Stimulated activated CD8-positive, alpha-beta memory T cell treated with anti-CD3 and anti-CD28 coated beads, Interleukin-4, amount 100 ng/mL, for 4 hours (primary cell): ENCODE measurements at places on chromosomes 5 and 9.

GRCh38 chr5:53313145-53313544, 167.3 kb upstream of the FST start:
- DNase-seq: no peak

- no peak for DNase-seq
Observed at GRCh38 chr9:33350310-33350709, 52.1 kb downstream of the AQP7 start.

GRCh38 chr9:100473276-100474081, 530 bp downstream of the TMEFF1 start:
- no peak for DNase-seq

GRCh38 chr5:14028938-14029584, 84.6 kb upstream of the DNAH5 start:
- DNase-seq: no peak

GRCh38 chr5:143896516-143896915, 84.6 kb downstream of the HMHB1 start:
- no peak for DNase-seq

DNA sequence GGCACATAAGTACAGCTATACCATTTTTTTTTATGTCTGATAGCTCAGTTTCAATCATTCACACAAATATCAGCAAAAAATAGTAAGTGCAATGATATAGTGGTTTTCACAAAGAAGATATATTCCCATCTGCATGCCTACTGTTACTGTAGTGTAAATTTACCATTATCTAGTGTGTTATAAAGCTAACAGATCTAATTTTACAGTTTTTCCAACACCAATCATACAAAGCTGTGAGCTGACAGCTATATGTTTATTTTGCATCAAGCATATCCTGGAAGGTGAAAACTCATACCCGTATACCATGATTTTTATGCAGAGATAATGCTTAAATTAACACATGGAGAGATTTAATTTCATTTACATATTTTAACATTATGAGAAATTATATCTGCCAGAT, 89.9 kb upstream of the HAPLN1 start:
- no peak for DNase-seq

GRCh38 chr9:125428060-125428901, 166.7 kb downstream of the GAPVD1 start:
- DNase-seq: no peak

- no peak for DNase-seq
Observed at GRCh38 chr5:150213530-150213929, 23.7 kb downstream of the SLC6A7 start.

- DNase-seq: no peak
Observed at GRCh38 chr9:136255166-136255538, 9.5 kb upstream of the QSOX2 start.

DNA sequence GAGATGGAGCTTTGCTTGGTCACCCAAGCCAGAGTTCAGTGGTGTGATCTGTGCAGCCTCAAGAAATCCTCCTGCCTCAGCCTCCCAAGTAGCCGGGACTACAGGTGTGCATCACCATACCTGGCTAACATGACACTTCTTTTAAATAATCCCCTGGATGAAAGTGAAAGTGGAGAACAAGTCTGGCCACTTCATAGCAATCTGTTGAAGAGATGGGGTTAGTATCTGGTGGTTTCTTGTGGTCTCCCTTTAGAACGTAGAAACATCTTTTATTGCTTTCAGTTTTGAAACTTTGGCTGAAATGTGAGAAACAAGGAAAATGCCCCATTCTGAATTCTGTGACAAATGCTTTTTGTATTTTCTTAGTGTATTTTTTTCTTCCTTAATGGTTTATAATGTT, 452.5 kb upstream of the RIOK2 start:
- DNase-seq: no peak

DNA sequence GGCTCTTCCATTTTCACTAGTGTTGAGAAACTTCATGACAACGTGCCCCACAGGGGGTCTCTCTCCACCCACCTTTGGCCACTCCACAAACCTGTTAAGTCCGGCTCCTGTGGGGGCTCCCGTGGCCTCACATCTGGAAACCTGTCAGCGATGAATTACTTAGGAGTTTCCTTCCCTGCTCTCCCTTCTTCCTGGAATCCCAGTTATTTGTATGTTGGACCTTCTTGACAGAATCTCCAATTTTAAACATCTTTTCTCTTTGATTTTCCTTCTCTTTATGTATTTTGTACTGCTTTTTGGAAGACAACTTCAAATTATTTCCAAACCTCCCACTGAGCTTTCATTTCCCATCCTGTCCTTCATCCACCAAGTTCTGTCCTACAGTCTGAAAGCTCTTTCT, 55.1 kb upstream of the NRARP start:
- no peak for DNase-seq

DNA sequence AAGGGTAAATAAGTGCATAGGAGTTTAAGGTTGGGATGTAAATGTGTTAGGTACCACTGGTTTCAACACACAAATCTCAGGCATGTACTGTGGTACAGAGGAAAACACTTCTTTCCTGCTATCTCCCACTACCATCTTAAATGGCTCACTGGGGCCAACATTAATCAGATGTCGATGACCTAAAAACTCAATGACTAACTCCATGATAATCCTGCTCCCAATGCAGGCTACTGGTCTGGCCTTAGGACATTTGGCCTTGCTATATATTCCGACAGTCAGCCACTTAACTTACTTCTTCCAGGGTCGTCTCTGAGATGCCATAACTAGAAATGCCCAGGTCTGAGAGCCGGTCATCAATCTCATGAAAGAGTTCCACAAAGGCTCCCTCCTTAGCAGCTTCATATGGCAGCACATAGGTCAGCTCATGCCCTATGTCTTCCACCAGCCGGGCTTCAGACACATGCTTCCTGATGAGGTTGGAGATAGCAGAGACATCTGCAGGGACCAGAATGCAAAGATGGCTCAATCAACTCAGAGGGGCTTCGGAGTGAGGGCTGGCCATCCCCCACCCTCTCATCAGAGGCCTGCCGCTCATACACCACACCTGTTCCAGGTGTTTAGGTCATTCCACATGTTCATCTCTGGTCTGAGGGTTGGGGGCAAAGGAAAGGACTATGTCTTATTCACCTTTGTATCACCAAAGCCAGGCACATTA, 52.1 kb downstream of the NIPSNAP3B start:
- DNase-seq: no peak

GRCh38 chr9:75896193-75896592, 5.7 kb downstream of the PCSK5 start:
- no peak for DNase-seq

DNA sequence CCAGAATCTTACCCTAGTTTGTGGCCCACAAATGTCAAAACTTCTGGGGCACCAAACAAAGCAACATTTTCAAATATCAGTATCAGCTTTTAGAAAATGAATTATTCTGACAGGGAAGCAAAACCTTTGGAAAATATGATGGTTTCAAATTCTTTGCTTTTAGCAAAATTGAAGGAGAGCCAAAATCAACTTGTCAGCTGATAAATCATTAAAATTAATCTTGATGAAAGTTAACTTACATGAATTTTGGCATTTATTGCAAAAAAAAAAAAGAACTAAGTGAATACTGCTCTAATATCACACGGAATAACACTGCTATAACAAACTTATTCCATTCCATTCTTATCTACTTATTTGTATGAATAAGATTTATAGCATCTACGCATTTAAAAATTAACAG, 158.1 kb upstream of the TARS1 start:
- DNase-seq: no peak

- DNase-seq: no peak
Observed at GRCh38 chr9:107594908-107595530, 105.5 kb upstream of the KLF4 start.

DNA sequence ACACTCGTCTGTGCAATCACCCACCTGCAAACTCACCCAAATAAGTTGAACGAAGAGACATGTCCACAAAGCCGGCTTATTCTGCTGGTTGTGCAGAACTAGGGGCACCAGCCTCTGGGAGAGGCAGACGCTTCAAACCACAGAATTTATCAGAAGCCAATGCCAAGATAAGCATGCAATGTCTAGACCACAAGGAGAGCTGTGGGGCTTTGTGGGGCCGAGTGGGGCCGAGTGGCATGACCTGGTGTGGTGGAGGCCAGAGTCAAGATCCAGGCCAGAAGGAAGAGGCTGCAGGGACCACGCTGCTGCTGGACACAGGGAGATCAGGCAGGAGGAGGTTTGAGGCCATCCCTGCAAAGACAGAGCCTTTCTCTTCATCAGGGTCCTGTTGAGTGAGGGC, 259.0 kb downstream of the IRX2 start:
- no peak for DNase-seq

DNA sequence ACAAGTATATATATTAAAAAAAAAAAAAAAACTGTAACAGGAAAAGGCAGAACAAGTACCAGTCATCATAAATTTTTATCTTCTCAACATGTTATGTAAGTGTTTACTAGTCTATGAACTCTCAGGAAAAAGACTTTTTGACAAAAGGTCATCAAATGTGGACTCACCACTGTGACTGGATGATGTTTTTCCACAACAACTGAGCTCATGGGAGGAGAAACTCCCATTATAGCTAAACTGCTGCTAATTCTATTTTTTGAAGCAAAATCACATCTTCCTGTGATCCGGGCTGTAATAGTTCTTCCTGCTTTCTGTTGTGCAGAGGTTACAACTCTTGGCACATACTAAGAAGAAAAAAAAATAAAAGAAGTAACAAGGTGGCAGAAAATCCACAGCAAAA, 39.6 kb downstream of the POC5 start:
- no peak for DNase-seq

GRCh38 chr9:80964374-80964773, 725.0 kb downstream of the TLE1 start:
- no peak for DNase-seq

- DNase-seq: no peak
Observed at GRCh38 chr9:117739624-117740347, 35.6 kb downstream of the TLR4 start.

- DNase-seq: no peak
Observed at GRCh38 chr5:8831251-8831650, 714.6 kb downstream of the SEMA5A start.

DNA sequence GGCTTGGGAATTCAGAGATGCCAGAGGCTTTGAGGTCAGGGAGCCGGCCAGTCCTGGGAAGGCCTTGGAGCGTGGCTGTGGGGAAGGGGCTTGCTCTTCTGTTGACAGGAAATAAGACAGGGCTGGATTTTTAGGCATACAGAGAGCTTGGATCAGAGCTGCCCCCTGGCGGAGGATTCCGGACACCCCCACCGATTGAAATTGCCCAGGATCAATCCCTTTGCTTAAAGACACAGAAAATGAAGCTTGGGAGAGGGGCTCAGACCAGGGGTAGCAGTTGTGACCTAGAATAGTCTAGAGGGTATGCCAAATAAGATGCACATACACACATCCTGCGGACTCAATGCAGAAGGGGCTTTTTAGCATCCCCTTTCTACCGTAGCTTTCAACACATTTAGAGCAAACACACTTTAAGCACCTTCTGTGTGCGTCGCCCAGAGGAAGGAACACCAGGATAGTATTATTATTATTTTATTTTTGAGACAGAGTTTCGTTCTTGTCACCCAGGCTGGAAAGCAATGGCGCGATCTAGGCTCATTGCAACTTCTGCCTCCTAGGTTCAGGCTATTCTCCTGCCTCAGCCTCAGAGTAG, 1.7 kb upstream of the NTMT1 start:
- DNase-seq: no peak

DNA sequence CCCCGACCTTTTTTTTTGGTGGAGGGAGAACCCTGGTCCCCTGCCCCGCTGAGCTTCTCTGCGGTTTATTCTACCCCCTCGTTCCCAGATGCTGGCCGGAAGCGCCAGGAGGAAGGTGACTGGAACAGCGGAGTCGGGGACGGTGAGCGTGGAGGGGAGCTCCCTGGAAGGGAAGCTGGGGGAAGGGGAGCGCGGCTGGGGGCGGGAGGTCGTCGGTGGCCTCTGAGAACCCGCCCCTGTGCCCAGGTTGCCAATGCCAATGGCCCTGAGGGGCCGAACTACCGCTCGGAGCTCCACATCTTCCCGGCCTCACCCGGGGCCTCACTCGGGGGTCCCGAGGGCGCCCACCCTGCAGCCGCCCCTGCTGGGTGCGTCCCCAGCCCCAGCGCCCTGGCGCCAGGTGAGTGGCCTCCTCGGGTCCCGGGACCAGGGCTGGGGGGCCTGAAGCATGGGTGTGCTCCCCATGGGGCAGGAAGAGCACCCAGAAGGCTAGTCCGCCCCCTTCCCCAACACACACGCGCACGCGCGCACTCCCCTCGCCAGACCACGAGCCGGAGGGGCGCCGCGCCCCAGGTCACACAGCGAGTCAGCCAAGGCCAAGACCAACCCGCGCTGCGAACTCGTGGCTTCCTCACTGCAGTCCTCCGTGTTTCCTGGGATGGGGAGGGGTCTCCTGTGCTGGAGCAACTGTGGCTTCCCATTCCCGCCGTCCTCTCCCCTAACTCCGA, 10.6 kb downstream of the MYOZ3 start:
- no peak for DNase-seq

DNA sequence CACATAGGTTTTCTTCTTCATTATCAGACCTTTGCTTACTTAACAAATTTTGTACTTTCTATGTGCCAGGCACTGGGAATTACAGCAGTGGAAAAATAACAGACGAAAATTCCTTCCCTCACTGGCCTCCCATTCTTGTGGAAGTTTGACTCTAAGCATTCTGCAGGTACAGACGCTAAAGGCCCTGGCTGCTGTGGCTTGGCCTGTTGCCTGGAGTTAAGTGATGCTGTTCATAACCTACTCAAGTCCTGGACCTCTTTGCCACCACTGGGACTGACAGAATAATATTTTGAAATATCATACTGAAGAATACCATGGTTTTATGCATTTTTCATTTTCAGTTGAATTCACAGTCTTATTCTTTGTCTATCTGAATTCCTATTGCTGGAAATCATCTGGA, 97.3 kb upstream of the SPATA31C2 start:
- no peak for DNase-seq

DNA sequence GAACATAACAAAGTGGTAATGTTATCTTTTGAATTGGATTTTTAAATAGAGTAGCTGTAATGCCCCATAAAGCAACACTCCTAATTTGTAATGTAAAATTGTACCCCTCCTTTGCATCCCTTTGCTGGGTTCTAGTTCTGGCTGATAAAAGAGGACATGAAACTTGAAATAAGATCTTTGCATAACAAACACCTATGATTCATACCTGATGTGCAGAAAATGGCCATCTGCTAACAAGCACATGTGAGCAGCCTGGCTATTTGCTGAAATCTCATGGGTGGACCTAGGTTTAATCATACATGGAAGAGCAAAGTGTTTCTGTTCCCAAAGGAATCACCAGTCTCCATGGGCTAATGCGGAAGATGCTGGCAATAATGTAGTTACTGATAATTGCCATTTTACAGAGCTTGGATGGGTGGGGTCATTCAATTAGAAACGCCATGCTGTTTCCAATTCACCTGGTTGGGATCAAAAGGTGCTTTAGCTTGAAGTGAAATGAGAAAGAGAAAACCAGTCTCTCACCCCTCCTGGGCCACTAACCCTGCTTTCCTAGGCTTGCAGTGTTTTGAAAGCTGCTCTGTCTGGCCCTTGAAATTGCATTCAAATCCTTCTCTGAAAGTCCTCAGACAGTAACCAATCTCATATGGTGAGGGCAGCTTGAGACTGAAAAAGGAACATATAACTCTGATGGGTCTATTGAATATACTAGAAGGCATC, 585.1 kb downstream of the TLE4 start:
- DNase-seq: no peak
